ENCODE measurements at places on chromosomes 12 and 14.

DNA sequence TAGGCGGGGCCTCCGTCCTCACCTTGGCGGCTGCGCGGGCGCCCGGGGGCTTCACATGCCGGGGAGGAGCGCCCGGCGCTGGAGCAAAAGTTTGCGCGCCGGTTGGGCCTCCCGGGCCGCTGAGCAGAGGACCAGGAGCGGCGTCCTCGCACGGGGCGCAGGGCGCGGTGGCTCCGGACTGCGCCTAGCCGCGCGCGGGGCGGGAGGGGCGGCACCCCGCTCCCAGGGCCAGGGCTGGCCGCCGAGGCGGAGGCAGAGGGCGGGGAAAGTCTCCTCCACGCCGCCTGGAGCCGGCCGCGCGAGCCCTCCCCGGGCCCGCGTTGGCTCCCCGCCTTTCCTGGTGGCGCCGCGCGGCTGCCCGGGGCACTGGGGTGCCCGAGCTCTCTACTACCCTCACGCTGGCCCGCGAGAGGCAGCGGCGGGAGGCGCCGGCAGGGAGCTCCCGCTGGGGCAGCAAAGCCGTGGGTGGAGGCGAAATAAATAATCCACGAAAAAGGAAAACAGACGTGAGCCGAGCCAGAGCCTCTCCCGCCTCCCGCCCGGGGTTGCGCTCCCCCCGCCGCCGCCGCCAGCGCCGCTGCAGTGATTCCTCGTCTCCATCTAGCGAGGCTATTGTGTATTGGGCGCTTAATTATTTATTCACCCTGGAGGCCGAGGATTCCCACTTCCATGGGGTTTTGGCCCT, 400 bp upstream of the PRIMA1 start:
- peak; percentile 62 for DNase-seq

GRCh38 chr12:80551897-80552296, 107.9 kb downstream of the PTPRQ start:
- no peak for DNase-seq

DNA sequence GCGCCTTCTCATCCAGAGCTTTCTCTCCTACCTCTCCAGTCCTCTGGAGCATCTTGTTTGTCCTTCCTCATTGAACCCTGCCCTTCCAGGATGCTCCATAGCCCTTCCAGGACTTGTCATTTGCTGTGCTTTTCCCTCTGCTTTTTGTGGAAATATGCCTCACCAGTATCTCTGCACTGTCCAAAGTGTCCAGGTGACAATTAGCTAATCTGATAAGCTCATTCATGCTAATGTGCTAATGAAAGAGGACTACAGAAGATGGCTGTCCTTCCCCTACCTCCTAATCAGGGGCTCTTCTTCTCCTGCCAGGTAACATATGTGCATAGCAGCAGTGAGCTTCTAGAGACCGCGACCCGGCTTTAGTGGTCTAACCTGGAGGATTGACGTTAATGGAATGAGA, 58.4 kb upstream of the OTX2 start:
- DNase-seq = no peak

- DNase-seq = no peak
Observed at GRCh38 chr14:92398888-92399636, 76.1 kb downstream of the SLC24A4 start.

DNA sequence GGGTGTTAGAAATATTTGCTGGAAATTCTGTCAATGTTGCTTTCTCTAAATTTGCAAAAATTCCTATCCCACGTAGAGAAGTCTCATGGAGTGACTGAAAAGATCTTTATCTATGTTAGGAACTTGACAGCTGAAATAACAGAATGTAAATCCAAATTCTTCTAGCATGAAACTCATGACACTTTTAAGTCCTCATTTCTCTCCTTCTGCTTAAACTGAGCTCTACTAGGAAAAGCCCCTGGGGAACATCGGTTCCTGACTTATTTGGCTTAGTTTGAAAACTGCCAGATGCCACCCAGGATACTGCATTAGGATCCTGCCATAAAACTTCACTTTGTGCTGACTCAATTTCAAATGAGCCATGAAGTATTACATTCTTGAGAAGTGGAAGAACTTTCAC, 426.0 kb downstream of the GALC start:
- no peak for DNase-seq

GRCh38 chr14:75885829-75886228, 96.0 kb downstream of the TGFB3 start:
- DNase-seq = no peak

GRCh38 chr14:73833034-73833433, 18.6 kb upstream of the PTGR2 start:
- no peak for DNase-seq

GRCh38 chr14:35973770-35974169, 147.6 kb downstream of the BRMS1L start:
- no peak for DNase-seq

DNA sequence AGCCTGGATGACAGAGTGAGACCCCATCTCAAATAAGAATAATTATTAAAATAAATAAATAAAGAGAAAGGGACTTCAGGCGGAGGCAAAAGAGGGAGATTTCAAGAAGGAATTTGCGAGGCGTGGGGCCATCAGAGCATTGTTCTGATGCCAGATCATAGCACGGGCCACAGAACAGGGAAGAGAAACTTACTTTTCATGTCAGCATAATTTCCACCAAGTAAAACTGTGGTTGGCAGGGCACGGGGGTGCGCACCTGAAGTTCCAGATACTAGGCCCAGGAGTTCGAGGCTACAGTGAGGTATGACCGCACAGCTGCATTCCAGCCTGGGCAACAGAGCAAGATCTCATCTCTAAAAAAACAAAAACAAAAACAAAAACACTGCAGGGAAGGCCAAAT, 11.0 kb upstream of the PLBD1 start:
- no peak for DNase-seq

- no peak for DNase-seq
Observed at GRCh38 chr12:54364413-54364812, at the start of gene GPR84. Gene GPR84, minus strand, starts transcription at chr12:54364486. Its CDS starts 635 bp downstream, at chr12:54363851.

GRCh38 chr14:25516838-25517237, 466.9 kb upstream of the STXBP6 start:
- DNase-seq = no peak

GRCh38 chr14:94460631-94461416, 8.2 kb upstream of the SERPINA11 start:
- DNase-seq = no peak

- DNase-seq = no peak
Observed at GRCh38 chr14:69972755-69973154, 93.5 kb downstream of the SMOC1 start.

DNA sequence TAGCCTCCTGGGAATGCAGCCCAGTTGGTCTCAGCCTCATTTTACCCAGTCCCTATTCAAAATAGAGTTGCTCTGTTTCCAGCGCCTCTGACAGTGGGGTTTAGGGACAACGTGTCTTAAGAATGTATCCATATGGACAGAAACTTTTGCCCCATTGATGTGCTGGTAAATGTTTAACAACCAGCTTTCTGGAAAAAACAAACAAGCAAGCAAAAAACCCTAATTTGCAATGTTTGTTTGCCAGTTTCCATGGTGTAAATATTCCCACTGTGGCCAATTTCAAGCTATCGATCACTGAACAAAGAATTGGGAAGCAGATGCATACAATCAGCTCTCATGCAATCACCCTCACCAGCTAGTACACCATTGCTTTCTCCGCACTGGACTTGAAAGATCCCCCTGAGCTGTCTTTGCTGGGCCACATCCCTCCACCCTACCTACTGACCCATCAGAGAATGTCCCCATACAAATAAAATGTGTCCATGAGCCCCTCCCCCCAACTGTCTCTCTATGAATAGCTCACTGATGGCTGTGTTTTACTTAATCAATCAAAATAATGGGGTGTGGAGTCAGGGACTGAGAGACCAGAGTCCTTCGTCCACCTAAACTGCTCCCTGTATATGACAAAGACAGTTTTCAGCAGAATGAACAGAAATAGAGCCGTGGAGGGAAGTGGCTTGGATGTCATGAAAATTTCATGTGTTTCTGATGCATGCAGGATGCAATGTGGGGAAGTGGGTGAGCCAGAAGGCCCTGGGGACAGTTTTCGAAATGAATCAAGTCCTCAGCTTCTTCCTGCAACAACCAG, 40.8 kb downstream of the CCDC60 start:
- no peak for DNase-seq

- DNase-seq = no peak
Observed at GRCh38 chr12:113475451-113476175, 3.9 kb upstream of the LHX5 start.

DNA sequence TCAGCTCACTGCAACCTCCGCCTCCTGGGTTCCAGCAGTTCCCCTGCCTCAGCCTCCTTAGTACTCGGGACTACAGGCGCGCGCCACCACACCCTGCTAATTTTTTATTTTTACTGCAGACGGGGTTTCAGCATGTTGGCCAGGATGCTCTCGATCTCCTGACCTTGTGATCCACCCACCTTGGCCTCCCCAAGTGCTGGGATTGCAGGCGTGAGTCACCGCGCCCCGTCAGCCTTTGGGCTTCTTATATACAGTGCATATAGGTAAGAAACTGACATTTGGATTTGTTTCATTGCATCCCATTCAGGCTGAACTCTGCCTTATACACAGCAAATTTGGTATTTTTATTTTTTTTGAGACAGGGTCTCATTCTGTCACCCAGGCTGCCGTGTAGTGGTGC, 176.8 kb downstream of the ERC1 start:
- no peak for DNase-seq

- no peak for DNase-seq
Observed at GRCh38 chr12:880656-881055, 68.8 kb downstream of the RAD52 start.

DNA sequence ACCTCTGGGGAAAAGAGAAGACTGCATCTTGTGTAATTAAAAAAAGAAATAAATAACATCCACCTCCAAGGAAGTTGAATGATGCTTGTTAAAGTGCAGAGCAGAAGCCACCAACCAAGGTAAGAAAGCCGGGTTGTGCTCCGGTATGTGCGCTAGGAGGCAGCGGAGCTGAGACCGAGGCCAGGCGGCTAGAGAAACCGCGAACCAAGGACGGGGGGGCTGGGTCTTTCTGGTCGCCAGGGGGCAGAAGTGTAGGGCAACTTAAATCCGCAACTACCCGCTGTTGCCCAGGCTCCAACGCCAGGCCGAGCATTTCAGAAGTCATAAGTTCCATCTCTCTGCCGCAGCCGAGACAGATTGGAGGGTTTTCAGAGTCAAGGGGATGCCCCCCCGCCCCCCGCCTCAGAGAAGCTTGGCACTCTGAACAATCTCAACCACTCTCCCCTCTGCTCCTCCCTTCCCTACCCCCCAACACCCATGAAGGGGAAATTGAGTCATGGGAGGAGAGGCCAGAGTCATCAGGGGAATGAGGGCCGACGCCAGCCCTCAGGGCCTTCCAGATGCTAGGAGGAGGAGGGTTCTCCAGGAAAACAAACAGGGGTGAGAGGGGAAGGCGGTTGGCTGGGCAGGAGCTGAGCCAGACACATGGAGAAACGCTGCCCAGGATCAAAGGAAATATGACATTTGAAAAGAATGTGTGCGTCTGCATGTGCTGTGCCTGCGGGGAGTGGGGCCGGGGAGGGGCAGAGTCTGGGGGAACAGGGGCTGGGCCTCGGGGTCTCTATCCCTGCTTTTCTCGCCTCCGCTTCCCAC, 2.2 kb upstream of the NFATC4 start:
- DNase-seq = peak; percentile 90

GRCh38 chr12:52515319-52515646, 4.9 kb downstream of the KRT5 start:
- DNase-seq = no peak

DNA sequence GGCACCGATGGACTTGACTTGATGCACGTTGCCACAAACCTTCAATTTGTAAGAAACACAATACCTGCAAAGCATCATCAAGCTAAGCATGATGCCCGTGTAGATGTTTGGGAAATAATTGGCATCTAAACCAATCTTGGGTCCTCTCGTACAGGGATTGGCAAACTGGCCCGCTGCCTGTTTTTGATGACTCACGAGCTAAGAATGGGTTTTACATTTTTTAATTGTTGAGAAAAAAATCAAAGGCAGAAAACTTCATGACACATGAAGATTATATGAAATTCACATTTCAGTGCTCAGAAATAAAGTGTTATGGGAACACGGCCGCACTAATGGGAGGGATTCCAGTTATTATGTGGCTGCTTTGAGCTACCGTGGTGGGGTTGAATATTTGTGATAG, 10.9 kb downstream of the MTA1 start:
- DNase-seq = peak; percentile 4

DNA sequence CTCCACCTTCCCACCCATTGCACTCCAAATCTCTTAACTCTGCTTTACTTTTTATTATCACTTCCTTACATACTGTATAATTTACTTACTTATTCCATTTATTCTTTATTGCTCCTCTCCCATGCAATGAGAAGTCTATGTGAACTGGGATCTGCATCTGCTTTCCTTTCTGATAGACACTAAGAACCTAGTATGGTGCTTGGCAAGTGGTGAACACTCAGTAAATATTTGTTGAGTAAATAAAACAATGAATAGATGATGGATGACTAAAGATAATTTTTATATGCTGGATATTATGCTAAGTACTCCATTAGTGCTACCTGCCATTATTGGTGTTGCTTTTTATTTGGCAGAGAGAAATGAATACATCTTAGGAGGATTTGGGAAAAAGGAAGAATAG, 151.0 kb downstream of the TPH2 start:
- DNase-seq = no peak

- no peak for DNase-seq
Observed at GRCh38 chr12:5568325-5568981, 136.5 kb downstream of the NTF3 start.

GRCh38 chr12:105522166-105522825, 191.8 kb downstream of the C12orf75 start:
- no peak for DNase-seq

GRCh38 chr12:96414637-96415036, 14.4 kb upstream of the CDK17 start:
- no peak for DNase-seq

- no peak for DNase-seq
Observed at GRCh38 chr14:92846162-92846897, 52.2 kb downstream of the GOLGA5 start.

- no peak for DNase-seq
Observed at GRCh38 chr12:70252832-70253231, 9.6 kb downstream of the CNOT2 start.

GRCh38 chr14:65100922-65101541, 1.3 kb downstream of the MAX start:
- no peak for DNase-seq

DNA sequence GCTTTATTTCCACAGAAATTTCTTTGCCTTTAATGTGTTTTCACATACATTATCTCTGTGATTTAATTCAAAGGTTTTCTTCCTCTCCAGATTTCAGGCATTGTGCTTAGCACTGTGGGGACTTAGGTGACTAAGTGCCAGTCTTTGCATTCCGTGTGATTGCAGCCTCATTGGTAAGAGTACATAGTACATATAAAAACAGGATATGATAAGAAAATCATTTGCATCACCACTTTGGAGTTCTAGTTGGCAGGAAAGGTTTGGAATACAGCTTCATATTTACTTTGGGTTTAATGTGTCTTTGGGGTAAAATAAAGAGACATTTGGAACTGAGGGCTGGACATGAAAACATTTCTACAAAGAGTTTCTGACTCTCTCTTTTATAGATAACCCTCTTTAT, 37.8 kb upstream of the C12orf75 start:
- no peak for DNase-seq

Data from left hindlimb (tissue), 1 donor.